ENCODE measurements at places on chromosomes 13 and 19. TPM values are rescaled to one million over a fixed set of nuclear protein-coding genes. Genes with fewer than 3 reads are reported as not detected.

GRCh38 chr13:93927431-93927830 lies 552.1 kb downstream of the DCT start:
- no peak overlapping the region for H3K4me3 ChIP-seq
- no peaks in the 10 kb centered on the region for H3K27me3 ChIP-seq
- DNase-seq, result peak; percentile 62
- no peak overlapping the region for H3K27ac ChIP-seq
- no peaks in the 10 kb centered on the region for H3K36me3 ChIP-seq

DNA sequence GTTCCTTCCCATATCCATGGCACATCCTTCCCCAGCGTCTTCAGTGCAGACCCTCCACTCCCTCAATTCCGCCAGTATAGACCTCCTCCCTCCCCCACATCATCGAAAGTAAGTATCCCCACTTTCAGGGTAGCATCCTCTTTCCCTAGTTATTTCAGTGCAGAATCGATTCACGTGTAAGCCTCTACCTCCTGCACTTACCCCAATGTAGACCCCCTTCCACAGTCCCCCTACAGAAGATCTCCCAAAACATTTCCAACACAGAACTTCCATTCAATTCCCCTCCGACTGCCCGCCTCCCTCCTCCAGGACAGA lies 664 bp downstream of the IRF3 start:
- H3K27me3 ChIP-seq, result no peaks in the 10 kb centered on the region
- H3K4me1 ChIP-seq, result peaks cover 5% of the 10 kb centered on the region
- H3K36me3 ChIP-seq, result peaks cover 13% of the 10 kb centered on the region
- no peak for DNase-seq

DNA sequence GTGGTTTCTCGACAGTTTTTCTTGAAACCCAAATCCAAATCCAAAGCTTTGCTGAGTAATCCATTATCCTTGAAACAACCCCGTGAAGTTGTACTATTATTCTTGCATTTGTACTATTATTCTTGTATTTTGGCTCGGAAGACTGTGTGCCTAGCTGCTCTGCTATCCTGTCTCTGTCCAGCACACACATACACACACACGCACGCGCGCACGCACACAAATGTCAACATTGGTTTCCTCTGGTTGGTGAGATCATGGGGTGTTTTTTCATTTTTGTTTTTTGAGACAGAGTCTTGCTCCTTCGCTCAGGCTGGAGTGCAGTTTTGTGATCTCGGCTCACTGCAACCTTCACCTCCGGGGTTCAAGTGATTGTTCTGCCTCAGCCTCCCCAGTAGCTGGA lies 14.9 kb upstream of the KLK4 start:
- no peak for DNase-seq
- H3K27me3 ChIP-seq, result no peaks in the 10 kb centered on the region
- no peak overlapping the region for H3K4me3 ChIP-seq
- no peaks in the 10 kb centered on the region for H3K4me1 ChIP-seq
- no peak overlapping the region for H3K27ac ChIP-seq
- H3K36me3 ChIP-seq, result no peaks in the 10 kb centered on the region

DNA sequence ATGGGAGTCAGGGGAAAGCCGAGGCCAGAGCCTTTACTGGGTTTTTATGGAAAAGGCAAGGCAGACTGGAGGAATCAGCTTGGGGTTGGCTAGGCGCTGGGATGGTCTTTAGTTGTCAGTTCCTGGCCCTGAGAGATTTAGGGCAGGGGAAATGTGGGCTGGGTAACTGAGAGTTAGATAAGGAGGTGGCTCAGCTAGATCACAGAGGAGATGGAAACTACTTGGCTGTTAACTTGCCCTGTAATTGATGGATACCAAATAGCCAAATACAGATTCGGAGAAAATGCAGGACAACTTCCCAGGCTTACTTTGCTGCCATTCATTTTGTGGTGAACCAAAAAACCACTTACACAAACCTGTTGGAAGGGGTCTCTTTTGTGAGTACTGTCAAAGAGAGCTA lies 54.0 kb downstream of the LRCH1 start:
- no peaks in the 10 kb centered on the region for H3K36me3 ChIP-seq
- H3K27ac ChIP-seq, result no peak overlapping the region
- H3K4me3 ChIP-seq, result no peak overlapping the region
- DNase-seq, result no peak

DNA sequence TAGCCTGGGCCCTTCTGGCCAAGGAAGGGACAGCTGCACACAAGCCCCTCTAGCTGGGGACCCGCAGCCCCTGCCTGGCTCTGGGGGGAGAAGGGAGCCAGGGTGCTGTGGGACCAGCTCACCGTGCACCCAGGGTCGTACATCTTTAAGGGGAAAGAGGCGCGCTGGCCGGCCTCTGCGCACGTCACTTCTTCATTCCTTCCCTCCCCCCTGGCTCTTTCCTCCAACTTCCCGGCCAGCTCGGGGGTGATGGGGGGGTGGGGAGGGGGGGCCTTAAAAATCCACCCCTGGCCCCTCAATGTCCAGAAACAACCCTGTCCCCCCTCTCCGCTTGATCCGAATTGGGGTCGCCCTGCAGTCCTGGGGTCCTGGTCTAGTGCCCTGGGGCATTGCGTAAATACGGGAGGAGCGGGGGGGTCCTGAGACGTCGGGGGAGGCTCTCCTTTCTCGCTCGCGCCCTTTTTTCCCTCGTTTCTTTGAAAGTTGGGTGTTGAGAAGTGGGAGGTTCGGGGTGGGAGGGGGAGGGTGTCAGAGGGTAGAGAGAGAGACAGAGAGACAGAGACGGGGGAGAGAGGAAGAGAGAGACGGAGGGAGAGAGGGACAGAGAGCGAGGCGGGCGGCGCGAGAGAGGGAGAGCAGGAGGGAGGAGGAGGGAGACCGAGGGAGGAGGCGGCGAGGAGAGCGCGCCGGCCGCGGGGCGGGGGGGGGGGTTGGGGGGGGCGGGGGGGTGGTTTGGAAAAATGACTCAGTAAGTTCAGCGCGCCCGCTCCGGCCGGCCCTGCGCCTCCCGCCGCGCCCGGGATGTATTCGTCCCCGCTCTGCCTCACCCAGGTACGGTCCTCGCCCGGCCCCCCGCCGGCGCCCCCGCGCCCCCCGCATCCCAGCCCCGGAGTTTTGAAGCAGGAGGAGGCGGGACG lies at the start of gene NFIC:
Gene NFIC, plus strand, starts transcription at position 748 of the 917 bp plus-strand sequence. Its CDS starts 54 bp downstream, at position 802.
- DNase-seq, result peak; percentile 95
- H3K4me1 ChIP-seq, result peaks cover 27% of the 10 kb centered on the region
- peaks cover 3% of the 10 kb centered on the region for H3K36me3 ChIP-seq

DNA sequence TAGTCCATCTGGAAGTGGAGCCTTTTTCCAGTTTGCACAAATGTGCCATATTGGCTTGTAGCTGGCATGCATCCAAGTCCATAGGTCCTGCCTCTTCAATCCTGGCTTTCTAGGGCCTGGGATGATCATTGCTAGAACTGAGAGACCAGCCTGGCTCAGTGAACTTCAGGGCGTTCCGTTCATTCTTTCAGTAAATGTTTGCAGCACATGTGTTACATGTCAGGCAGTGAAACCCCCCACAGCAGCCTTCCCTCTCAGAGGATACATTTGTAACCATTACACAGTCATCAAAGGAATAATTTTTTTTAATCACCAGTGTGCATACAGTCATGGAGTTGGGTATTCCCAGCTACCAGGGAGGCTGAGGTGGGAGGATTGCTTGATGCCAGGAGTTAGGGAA lies 9.7 kb downstream of the FUT2 start:
- H3K36me3 ChIP-seq, result no peaks in the 10 kb centered on the region
- H3K27me3 ChIP-seq, result no peaks in the 10 kb centered on the region
- H3K27ac ChIP-seq, result no peak overlapping the region

DNA sequence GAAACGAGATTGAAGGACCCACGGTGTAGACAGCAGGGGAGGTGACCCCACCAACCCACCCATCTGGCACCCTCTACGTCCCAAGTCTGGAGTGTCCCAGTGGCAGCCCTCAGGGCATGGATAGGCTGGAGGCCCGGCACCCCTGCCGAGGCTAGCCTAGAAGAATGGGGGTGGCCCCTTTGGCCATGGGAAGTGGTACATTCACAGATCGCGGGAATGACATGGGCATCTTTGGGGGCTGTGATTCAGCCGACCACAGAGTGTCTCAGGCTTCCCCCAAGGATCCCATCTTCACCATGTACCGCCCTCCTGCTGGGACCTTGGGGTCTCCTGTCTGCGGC lies 11.3 kb upstream of the MKNK2 start:
- H3K27ac ChIP-seq, result peak overlapping the region; percentile 95
- no peaks in the 10 kb centered on the region for H3K36me3 ChIP-seq
- H3K4me3 ChIP-seq, result no peak overlapping the region

GRCh38 chr19:55206664-55207500 lies 2.4 kb downstream of the PTPRH start:
- H3K36me3 ChIP-seq, result no peaks in the 10 kb centered on the region
- peaks cover 17% of the 10 kb centered on the region for H3K4me1 ChIP-seq
- H3K27me3 ChIP-seq, result no peaks in the 10 kb centered on the region

DNA sequence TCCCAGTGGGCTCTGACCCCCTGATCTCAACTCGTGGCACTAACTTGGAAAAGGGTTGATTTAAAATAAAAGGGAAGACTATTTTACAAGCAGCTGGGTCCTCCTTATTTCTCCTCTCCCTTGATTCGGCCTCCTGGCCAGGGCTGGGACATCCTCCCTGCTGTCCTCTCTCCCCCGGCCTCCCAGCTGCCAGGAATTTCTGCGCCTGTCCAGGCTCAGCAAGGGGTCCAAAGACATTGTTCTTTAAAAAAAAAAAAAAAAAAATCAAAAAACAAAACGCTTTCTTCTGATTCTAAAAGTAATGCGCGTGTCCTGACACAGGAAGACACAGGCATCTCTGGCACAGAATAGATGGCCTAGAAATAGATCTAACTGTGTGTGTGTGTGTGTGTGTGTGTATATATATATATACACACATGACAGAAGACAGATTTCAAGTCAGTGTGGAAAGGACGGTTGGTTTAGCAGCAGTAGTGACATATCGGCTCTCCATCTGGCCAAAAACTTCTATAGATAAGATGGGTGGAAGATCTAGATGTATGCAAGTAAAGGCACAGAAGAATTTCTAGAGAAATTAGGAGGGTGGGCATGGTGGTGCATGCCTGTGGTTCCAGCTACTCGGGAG lies 12.3 kb upstream of the LENG8 start:
- no peak overlapping the region for H3K4me3 ChIP-seq
- no peaks in the 10 kb centered on the region for H3K4me1 ChIP-seq
- H3K27me3 ChIP-seq, result no peaks in the 10 kb centered on the region
- no peak for DNase-seq

DNA sequence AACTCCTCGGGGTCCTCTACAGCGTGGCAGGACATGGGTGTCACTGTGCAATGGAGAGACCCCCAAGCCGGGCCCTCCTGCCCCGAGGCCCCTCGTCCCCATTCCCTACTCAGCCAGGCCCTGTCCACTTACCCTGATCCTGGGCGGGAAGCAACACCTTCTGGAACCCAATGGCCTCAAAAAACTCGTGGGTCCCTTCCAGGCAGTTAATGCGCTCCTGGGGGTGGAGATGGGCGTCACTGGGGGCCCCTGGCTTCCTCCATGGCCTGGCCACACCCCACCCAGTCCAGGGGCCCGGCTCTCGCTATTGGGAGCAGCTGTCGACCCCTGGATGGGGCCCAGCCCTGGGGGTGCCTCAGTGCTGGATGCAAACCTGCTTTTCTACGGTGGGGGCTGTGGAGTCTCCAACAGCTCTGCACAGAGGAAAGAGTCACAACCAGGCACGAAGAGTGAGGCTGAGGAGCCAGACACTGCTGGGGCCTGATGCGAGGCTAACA lies 10.8 kb downstream of the UBXN6 start:
- H3K4me1 ChIP-seq, result peaks cover 2% of the 10 kb centered on the region
- no peaks in the 10 kb centered on the region for H3K27me3 ChIP-seq
- DNase-seq, result no peak
- no peak overlapping the region for H3K4me3 ChIP-seq
- peaks cover 52% of the 10 kb centered on the region for H3K36me3 ChIP-seq

DNA sequence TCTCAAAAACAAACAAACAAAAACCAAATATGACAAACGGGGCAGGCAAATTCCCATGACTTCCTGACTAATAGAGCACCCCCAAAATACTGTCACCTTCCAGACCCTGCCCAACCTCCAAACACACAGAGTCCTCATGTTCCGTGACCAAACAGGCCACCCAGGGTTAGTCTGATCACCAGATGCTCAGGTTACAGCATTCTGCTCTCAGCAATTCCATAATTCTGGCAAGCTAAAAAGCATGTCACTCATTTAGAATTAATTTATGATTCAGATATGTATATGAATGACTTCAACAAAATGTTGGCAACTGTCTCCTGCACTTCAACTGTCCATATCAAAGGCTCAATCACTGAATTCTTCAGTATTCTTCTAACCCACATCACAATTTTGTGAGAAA lies 52.4 kb downstream of the ZIC5 start:
- H3K27ac ChIP-seq, result no peak overlapping the region
- H3K4me3 ChIP-seq, result no peak overlapping the region
- no peaks in the 10 kb centered on the region for H3K36me3 ChIP-seq
- no peaks in the 10 kb centered on the region for H3K27me3 ChIP-seq

DNA sequence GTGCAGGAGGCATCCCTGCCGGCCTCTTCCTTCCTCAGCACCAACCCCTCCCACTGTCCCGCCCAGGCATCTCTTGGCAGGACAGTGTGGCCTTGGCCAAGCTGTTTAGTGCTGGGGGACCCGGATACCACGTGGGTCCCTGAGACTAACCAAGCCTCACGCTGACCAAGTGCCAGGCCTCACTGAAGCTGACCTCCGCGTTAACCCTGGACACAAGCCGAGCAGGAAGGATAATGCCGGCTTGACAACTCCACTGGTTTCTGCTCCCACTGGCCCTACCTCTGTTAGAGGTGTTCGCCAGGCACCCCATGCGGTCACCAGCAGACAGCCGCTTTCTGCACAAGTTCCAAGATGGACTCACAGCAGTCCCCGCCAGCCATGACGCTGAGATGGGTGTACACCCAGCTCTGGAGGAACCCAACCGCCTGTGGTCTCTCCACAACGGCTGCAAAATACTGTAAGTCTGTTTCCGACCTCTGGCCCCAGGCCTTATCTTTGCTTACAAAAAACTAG lies 12.4 kb downstream of the GRTP1 start:
- no peaks in the 10 kb centered on the region for H3K4me1 ChIP-seq
- H3K27me3 ChIP-seq, result no peaks in the 10 kb centered on the region
- H3K27ac ChIP-seq, result no peak overlapping the region
- no peaks in the 10 kb centered on the region for H3K36me3 ChIP-seq

GRCh38 chr19:36266375-36266961 lies 51.6 kb downstream of the ZNF146 start:
- no peak overlapping the region for H3K27ac ChIP-seq
- no peaks in the 10 kb centered on the region for H3K4me1 ChIP-seq
- no peaks in the 10 kb centered on the region for H3K27me3 ChIP-seq
- DNase-seq, result peak; percentile 18
- no peaks in the 10 kb centered on the region for H3K36me3 ChIP-seq

DNA sequence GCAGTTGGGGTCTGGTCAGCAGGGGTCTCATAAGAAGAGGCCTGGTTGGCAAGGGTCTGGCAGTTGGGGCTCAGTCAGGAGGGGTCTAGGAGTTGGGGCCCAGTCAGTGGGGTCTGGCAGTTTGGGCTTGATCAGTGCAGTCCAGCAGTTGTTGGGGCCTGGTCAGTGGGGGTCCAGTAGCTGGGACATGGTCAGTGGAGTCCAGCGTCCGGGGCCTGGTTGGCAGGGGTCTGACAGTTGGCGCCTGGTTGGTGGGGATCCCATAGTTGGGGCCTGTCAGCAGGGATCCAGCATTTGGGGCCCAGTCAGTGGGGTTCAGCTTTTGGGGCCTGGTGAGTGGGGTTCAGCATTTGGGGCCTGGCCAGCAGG lies 60.5 kb upstream of the TPM4 start:
- H3K4me1 ChIP-seq, result no peaks in the 10 kb centered on the region
- H3K27me3 ChIP-seq, result no peaks in the 10 kb centered on the region
- H3K27ac ChIP-seq, result no peak overlapping the region

CEACAM3 gene
- total RNA-seq, result not detected

KLK10 gene
- not detected for total RNA-seq

C1QTNF9B gene
- 0.83 TPM for total RNA-seq

RAB4B gene
- total RNA-seq, result 10.6 TPM

MCEMP1 gene
- not detected for total RNA-seq

BEST2 gene
- not detected for total RNA-seq

VAV1 gene
- total RNA-seq, result not detected
